ENCODE measurements at places on chromosomes 4 and X.
A peak's percentile ranks its signal among the peaks of the same experiment; 100 is the strongest.

- no peak for DNase-seq
Measured at GRCh38 chr4:141021397-141022110, 111.7 kb downstream of the RNF150 start.

GRCh38 chrX:153674219-153674851 lies 722 bp upstream of the PNCK start:
- no peak for DNase-seq

- DNase-seq = no peak
Measured at GRCh38 chrX:140916872-140917271, 85.5 kb upstream of the SPANXB1 start.

GRCh38 chrX:21781525-21781924 lies 23.6 kb upstream of the SMPX start:
- no peak for DNase-seq

GRCh38 chr4:128635141-128635954 lies 174.2 kb upstream of the JADE1 start:
- DNase-seq = no peak

- no peak for DNase-seq
Measured at GRCh38 chr4:141686146-141686775, 49.9 kb downstream of the IL15 start.

GRCh38 chrX:50778272-50778671 lies 35.7 kb downstream of the SHROOM4 start:
- DNase-seq = no peak

GRCh38 chr4:42396752-42397634 lies at the start of gene SHISA3:
Gene SHISA3 (plus strand): TSS chr4:42397488. CDS start chr4:42398057, 569 bp downstream.
- peak; percentile 25 for DNase-seq

GRCh38 chrX:24241822-24242648 lies 71.8 kb downstream of the SUPT20HL2 start:
- DNase-seq = no peak

GRCh38 chrX:53089925-53090324 lies 4.0 kb upstream of the KANTR start:
- no peak for DNase-seq

DNA sequence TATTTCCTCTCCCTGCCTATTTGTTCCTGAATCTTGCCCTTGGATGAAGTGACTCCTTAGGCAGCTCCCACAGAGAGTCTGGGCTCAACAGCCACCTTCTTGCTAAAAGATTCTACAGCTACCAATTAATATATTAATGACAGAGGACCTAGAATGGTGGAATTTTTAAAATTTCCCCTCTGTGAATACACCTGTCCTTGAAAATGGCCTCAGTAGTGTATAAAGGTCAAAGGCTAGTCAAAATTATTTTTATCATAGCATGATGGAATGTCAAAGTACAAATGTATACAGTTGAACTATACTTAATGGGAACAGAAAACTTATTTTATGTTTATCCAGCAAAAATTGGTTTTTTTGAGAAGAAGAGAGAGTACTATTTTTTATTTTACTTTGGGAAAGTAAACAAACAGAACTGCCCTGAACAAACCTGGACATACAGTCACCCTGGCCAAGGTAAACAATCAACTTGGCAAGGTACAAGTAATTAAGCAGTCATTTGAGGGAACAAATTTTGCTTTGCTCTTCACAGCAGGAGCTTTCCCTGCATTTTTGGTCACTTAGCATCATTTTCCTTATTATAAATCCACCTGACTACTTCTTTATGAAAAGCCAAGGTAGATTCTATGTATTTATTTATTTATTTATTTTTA lies 250.8 kb downstream of the INPP4B start:
- no peak for DNase-seq

GRCh38 chrX:46913667-46914066 lies 1.4 kb downstream of the JADE3 start:
- no peak for DNase-seq

DNA sequence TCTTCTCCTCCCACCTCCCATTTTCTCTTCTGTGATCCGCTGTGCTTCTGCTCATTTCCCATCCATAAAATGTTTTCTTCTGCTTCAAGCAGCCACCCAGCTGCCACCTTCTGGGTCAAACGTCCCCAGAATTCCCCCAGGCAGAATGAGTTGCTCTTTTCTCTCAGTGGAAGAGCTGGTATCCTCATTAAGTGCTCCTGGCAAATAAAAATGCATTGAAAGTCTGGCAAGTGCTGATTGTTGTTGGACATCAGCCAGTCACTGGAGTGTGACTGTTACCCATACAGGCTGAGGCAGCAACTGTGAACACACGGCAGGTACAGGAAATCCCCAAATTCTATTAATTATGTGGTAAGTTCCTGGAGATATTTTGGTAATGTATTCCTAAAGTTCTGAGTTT lies 52.6 kb downstream of the LIMCH1 start:
- DNase-seq = no peak

DNA sequence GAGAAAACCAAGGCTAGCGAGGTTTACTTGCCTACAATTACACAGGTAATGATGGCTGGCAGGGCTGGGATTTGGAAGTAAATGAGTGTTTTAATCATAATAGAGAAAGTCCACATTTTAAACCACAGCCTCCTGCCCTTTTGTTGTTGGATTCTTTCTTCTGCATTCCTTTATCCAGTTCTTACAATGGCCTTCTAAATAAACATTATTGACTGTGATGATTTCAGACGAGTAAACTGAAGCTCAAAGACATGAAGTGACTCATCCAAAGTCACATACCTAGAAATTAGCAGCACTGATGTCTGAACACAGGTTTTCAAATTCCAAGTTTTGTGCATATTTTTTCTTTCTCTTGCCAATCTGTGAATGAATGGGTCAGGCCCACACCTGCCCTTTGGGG lies 51.2 kb upstream of the C1QTNF7 start:
- no peak for DNase-seq

DNA sequence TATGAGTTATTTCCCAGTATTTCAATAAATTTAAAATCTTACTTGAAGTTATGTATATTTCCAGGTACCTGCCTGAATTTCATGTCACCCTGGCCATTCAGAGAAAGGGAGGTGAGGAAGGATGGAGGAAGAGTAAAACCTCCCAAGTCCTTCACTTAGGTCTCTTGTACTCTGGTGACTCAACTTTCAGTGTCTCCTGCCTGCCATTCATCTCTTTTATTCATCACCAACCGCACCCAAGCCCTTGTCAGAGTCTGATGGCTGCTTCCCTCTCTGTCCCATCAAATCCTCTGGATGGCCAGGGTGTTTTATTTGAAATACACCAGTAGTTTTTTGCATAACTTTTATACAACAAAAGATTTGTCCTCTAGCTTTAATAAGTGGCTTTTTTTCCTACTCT lies 17.8 kb downstream of the TMPRSS11E start:
- DNase-seq = no peak

DNA sequence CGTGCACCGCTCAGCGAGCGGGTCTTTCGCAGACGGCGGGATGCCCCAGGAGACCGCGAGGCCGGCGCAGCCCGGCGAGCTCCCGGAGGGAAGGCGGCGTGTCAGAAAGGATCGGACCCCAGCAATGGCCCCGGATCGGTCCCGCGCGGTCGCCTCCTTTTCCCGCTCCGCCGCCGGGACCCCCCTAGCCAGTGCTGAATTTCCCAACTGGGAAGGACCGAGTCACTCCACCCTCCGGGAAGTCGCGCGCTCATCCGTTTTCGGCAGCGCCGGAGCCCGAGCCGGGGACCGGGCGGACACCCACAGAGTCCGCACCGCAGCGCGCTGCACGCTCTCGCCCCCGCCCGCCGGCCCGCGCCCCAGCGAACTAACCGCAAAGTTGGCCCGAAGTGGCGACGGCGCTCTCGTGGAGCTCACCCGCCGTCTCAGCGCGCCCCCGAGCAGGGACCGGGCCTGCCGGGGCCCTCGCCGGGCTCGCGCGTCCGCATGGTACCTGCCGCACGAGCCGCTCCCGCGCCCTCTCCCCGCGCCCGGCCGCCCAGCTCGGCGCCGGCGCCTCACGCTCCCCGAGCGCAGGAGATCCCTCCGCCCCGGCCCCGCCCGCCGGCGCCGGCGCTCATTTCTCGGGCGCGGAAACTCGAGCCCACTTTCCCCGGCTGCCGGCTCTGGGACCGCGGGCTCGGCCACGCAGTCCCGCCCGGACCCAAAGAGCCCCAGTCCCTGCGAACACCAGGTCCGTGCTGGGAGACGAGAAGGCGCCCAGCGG lies at the start of gene FAT1:
FAT1 (minus strand) TSS at position 565 of the 766 bp plus-strand sequence. CDS start 14,029 bp downstream, outside the sequence.
- no peak for DNase-seq

DNA sequence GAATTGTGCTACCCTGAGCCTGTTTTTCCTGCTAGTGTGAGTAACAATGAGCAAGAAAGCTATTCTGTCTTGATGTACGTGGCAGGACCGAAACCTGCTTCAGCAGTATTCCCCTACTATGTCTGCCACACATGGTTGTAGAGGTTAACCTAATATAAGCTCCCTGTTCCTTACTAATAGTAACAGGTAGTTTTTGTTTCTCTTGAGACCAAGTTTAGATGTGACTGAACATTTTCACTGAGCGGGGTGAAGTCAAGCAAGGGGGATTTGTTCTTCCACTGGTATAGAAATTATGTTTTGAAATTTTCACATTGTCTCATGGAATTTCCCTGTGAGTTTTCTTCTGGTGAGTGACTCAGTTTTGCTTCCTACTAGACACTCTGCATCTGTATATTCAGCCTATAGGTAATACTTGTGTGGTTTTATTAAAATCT lies 37.3 kb downstream of the RRAGB start:
- DNase-seq = no peak

DNA sequence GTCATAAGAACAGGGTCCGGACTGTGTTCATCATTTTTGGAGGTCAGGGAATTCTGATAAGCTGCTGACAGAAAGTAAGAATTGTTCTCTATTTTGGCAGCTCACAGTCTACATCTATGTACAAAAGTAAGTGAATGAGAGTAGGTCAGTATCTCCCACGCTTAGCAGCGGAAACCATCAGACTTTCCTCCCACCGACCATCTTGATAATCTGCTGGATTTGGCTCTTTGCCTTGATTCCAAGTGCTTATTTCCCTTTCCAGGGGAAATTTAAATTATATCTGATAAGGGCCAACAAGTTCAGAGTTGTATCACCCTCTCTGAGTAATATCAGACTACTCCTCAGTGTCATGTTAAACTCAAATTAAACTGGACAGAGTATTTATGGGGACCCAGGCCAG lies 118.0 kb downstream of the CAMK2D start:
- no peak for DNase-seq

DNA sequence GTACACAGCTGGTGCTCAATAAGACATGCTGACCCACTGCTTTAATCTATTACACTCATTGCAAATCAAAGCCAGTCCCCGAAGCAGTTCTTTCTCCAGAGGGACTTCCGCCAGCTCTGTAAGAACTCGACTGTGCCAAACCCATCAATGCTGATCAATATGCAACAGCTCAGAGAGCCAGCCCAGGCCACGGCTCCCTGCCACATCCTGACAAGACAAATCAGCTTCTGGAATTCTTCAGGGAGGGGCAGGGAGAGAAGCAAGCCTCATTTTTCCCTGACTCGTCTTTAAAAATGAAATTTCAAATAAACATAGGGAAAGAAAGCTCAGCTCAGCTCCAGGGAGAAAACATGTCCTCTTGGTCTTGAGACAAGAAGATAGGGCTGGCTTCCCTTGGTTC lies 5.3 kb upstream of the ADRA2C start:
- DNase-seq = no peak

DNA sequence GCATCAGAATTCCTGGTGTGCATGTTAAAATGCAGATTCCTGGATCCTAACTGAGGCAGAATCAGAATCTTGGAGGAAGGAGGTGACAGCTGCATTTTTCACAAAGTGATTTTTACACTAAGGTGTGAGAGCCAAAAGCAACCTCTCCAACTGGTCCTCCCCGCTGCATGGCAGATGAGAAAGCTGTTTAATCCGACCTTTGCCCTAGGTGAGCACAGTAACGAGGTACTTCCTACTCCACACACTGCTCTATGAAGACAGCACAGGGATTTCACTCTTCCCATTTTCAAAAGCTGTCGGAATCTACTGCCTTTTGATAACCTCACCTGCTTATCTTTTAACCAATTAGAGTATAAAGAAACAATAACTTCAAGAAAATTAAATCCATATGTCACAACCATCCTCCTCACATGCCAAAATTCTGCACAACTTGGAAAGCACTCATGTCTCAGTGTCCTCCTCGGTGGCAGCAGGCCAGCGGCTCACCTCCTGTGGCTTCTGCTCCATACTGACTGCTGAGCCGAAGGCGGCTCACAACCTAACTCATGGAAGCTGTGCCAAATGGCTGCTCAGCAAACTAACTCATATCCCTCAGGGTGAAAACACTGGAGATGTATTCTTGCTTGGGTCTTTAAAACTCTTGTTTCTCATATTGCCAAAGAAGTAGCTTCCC lies 3.6 kb downstream of the CASP6 start:
- DNase-seq = no peak

DNA sequence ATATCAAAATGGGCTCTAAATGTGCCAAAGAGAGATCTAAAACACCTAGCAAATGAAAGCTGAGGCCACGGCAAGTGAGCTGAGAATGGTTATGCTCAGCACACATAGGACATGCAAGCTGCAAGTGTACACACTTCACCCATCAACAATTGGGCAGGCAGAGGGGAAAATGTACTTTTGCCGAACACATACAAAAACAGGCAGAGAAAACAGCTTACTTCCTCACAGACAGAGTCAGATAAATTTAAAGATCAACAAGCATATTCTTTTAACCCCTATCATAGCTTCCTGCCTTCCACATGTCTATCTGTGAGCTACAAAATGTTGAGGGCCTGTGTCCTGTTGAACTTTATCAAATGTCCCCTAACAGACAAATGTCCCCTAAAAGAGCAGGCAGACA lies 60.3 kb downstream of the SH3KBP1 start:
- no peak for DNase-seq

DNA sequence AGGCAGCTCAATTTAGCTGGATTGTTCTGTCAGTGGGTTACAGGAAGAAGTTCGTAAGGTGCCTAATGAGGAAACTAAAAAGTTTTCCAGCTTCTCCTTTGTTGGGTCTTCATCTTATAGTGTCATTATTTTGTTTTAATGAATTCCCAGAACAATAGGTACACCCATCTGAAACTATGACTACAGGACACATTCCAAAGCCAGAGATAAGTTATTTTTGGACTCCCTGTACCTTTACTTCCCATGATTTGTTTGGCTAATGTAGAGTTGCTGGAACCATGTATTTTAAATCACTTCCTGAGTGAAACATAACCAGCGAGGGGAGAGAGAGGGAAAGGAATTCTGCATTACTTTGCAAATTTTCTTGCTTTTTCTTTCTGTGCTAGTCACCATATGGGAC lies 114.0 kb downstream of the CLCN5 start:
- no peak for DNase-seq

DNA sequence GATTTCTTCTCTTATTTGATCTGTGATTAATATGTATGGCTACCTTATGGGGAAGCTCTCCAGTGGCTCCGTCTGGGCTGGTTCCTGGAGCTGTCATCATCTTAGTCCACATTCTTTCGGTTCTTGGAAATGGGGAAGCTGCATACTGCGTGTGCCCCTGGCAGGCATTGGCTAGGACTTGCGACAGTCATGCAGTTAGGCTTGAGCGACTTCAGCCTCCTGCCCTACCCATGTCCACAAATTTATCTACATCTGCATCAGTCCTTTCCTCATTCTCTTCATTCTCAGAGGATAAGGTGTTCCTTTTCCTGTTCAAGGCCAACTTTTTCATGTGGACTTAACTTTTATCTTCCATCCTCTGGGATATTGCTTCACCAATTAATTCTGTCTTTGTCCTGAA lies 214.2 kb downstream of the RELL1 start:
- DNase-seq = no peak

- no peak for DNase-seq
Measured at GRCh38 chrX:19512961-19513360, 2.3 kb downstream of the MAP3K15 start.
